Right cardiac atrium (tissue), 5 donors: ENCODE measurements at places on chromosomes 6 and 20. TPM values are rescaled to one million over a fixed set of nuclear protein-coding genes. Genes with fewer than 3 reads are reported as not detected.

FAM184A gene
- polyA plus RNA-seq: 2.9 TPM

COL19A1 gene
- 1.0 TPM for polyA plus RNA-seq

FOXC1 gene
- 7.2 TPM for polyA plus RNA-seq

HLA-DQA1 gene
- 6.0 TPM for polyA plus RNA-seq

KCNK17 gene
- polyA plus RNA-seq: 2.5 TPM

BAG2 gene
- polyA plus RNA-seq: 10.1 TPM

PRPH2 gene
- 0.45 TPM for polyA plus RNA-seq

TREML2 gene
- polyA plus RNA-seq: 0.02 TPM

- no peak for DNase-seq
Observed at GRCh38 chr20:5779071-5779900, 29.1 kb downstream of the SHLD1 start.

- DNase-seq: peak; percentile 33
Observed at GRCh38 chr6:166998256-166999144, 697 bp upstream of the CEP43 start.

DNA sequence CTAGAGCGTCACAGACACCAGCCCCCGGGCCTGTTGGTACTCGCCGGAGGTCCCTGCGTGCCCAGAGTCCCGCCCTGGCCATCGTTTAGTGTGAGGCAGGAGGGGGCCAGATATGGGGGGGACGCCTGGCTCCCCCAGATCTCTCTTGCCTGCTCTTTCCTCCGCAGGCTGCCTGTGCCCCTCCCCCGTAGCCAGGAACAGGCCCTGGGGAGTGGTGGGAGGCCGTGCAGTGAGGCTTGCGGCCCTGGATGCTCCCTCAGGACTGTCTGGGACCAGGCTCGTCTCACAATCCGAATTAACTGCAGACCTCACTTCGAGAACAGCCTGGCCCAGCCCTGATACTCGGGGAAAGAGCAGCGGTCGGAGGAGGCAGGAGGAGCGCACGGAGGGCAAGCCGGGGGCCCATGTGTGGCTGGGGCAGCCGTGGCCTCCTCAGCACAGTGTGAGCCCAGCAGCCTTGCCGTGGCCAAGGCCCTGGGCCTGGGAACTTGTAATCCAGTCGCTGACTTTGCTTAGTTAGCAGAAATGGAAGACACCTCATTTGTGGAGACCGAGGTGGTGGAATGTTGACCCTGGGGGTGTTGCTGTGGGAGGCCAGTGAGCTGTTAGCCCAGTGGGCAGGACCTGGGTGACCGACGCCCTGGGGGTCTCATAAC, 28.7 kb downstream of the FRMD1 start:
- no peak for DNase-seq

DNA sequence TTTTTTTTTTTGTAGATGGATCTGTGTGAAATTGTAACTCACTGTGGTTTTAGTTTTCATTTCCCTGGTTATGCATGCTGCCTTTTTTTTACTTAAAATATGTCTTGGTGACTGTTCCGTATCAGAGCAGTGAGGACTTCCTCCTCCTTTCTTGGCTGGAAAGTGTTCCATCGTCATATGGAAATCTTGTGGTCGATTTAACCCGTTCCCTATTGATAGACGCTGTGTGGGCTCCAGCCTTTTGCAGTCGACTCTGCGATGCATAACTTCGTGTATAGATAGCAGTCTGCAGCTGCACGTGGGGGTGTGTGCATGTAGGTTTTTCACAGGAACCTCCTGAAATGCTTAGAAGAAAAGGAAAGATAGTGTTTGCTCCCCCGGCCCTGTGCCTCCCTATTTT, 28.1 kb upstream of the PNPLA1 start:
- no peak for DNase-seq

DNA sequence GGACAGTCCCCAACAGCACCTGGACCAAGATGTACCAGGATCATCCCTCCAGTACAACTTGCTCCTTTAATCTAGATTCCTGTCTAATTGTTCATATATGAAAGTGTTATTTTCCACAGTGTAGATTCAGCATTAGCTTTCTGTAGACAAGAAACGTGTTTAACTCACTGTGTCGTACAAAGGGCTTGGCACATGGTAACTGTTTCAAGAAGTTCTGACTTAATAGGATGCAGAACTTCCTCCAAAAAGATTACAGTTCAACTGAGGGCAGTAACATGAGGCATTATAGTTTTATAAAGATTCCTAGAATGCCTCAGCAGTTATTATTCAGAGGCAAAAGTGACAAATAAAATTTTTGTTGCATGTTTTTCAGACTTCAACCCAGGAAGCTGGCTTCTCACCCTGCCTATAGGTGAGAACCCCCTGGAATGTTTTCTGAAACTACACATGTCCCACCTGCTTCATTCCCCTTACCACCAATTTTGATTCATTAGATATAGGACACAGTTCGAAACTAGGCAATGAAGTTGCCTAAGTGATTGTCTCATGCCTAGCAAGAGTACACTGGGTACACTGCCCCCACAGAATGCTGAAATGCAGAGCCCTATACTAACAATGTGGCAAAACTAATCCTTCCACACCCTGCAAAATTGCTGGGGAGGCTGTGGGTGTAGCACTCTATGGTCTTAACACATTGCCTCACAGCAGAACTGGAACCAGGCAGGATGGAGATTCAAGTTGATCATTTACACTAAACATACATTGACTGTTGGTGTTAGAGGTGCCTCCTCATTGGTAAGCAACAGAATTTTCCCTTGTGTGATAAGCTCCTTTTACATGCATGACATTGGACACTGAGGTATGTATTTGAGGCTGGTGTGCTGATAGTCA, 22.6 kb upstream of the SH3BGRL2 start:
- no peak for DNase-seq

DNA sequence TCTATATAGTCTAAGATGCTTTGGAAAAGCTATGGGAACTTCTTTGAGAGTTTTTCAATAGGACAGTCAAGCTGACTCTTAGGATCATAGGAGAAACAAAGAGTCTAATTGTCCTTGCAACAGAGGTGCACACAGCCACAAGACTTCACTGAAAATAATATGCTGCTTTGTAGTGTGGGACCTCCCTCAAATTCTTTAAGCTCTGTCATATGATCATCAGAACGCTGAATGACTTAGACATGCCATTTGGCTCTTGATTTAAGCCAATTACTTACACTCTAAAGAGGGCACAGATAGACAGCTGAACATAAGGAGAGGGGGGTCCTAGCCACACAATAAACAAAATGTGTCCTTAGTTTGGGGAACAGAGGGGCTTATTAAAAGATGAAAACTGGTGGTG, 818.7 kb upstream of the GJE1 start:
- no peak for DNase-seq

DNA sequence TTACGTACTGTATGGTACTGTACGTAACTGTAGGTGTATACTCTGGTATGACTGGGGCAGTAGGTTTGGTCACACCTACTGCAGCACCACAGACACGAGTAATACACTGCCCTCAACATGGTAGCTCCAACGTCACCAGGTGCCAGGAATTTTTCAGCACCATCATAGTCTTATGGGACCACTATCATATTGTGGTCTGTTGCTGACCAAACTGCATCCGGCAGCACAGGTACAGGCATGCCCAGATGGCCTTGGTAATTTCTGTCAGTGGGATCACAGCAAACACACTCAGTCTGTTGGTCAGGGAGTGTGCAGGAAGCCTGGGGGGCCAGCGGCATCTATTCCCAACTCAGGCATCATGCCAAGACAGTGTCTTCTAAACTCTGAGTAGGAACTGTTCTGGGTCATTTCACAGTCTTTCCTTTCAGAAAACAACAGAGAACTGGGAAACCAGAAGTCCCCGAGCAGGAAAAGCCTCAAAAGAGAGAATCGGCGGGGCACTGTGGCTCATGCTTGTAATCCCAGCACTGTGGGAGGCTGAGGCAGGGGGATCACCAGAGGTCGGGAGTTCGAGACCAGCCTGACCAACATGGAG, 5.8 kb downstream of the YTHDF1 start:
- DNase-seq: peak; percentile 4

- no peak for DNase-seq
Observed at GRCh38 chr6:141394125-141394536, 738.6 kb upstream of the GJE1 start.

DNA sequence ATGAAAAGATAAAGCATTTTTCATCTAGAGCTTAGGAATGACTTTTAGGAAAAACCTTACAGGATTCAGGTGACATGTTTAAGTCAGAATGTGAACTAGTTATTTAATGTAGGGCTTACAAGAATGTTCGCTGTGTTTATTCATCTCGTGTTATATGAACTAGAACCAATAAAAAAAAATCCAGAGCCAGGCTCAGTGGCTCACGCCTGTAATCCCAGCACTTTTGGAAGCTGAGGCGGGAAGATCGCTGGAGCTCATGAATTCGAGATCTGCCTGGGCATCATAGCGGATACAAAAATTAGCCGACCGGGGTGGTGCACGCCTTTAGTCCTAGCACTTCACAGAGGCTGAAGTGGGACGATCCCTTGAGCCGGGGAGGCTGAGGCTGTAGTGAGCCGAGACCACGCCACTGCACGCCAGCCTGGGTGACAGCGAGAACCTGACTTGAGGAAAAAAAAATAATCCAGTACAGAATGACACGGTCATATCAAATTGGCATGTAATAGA, 46.3 kb downstream of the OR2B2 start:
- no peak for DNase-seq

GRCh38 chr6:128421788-128422187, 98.6 kb downstream of the PTPRK start:
- no peak for DNase-seq

GRCh38 chr6:112308476-112308875, 38.7 kb upstream of the RFPL4B start:
- no peak for DNase-seq

DNA sequence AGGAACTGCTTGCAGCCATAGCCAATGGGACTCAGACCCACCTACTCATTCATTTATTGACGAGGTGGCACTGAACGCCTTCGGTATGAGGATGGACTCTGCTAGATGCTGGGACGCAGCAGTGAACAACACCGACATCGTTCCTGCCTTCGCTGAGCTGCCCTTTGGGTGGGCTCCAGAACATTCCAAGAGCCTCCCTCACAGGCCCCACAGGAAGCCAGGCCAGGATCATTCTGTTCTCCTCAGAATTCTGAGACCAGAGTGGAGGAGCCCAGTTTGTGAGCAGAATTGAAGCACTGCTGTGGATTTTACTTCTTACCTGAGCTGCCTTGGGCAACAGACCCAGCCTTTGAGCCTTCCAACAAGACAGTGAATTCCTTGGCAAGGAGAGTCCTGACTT, 82.1 kb downstream of the KCNB1 start:
- peak; percentile 78 for DNase-seq

DNA sequence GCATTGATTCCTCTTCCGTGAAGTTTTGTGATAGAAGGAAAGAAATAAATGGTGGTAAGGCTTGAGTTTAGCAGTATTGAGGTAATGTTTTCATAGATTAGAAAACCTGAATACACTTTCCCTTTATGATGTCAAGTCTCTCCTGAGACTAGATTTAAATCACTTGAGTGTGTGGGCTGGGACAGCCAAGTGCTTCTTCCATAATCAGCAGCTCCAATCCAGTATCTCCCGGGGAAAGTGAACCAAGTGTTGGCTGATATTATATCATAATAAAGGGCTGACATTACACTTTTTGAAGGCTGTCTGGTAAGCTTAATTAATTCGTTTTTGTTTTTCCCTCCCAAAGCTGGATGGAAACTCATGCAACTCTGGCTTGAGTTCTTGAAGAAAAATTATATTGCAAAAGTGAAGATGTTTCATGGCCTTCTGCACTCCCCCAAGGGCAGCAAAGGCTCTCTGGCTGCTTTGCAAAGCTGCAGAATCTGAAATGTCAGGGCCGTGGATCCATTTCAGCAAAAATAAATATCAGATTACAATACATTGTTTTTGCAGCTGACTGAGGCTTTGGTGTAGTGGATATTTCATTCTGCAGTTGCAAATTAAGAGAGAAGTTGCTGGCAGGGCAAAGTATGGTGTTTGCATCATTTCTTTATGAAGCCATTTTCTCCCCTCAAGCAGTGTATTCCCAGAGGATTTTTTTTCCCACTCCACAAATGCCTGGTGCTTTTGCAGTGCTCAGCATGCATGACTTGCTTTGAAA, 101.2 kb downstream of the MKKS start:
- DNase-seq: no peak

DNA sequence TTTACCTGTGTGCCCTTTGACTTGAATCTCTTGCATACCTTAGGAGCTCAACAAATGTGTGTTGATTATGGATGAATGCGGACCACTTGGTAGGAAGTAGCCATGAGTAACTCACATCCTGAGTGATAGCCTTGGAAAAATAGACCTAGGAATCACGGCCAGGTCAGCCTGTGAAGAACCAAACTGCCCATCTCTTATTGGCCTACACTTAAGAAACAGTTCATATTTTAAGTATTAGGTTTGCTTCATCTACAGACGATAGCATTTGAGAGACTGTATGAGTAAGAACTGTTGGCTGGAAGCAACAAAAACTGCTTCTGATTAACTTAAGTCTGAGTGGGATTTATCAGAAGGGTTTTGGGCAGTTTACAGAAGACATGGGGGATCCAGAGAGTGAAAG, 320.1 kb upstream of the PRND start:
- DNase-seq: no peak

GRCh38 chr20:25437153-25437581, 29.7 kb downstream of the GINS1 start:
- DNase-seq: no peak

- DNase-seq: peak; percentile 34
Observed at GRCh38 chr6:138546733-138547185, 47.5 kb upstream of the NHSL1 start.

GRCh38 chr6:144939921-144940320, 654.8 kb downstream of the UTRN start:
- DNase-seq: no peak

- peak; percentile 66 for DNase-seq
Observed at GRCh38 chr20:50575865-50576720, 65.9 kb downstream of the PTPN1 start.

DNA sequence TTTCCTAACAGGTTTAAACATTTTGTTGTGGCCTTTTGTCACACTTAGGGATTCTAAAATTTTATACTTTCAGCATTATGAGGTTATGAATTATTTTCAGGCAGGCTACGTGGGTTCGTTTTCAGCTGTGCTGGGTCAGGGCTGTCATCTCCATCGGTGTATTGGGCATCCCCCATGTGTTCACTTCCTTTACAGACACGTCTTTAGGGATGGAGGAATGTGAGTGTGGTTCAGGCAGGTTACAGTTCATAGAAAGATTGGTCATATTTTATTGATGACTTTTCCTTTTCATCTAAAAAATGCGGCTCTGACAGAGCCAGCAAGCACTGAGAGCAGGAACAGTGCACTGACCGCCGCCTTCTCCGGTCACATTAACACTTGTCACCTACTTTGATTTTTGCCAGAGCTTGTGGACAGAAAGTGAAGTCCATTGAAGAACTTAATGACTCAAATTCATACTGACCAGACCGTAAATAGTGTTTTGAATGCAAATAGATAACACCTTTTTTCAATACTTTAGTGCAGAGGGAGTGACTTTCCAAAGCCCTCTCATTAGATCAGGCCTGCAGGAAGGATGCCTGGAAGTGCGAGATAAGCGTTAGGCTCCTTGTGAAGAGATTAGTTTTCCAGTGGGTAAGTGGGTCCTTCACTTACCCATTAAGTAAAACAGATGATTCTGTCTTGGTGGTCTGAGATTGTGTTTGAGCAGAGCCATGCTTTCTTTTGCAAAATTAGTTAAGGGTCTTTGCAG, 113.1 kb downstream of the TIAM2 start:
- no peak for DNase-seq
